Cardiac muscle cell (in vitro differentiated cells and primary cell): ENCODE measurements at places on chromosomes 16 and 17.
A peak's percentile ranks its signal among the peaks of the same experiment; 100 is the strongest.

GRCh38 chr16:22614271-22614947, 103.7 kb downstream of the NPIPB5 start:
- H3K27me3 ChIP-seq, result no peaks in the 10 kb centered on the region
- H3K36me3 ChIP-seq, result no peaks in the 10 kb centered on the region
- H3K4me1 ChIP-seq, result no peaks in the 10 kb centered on the region

DNA sequence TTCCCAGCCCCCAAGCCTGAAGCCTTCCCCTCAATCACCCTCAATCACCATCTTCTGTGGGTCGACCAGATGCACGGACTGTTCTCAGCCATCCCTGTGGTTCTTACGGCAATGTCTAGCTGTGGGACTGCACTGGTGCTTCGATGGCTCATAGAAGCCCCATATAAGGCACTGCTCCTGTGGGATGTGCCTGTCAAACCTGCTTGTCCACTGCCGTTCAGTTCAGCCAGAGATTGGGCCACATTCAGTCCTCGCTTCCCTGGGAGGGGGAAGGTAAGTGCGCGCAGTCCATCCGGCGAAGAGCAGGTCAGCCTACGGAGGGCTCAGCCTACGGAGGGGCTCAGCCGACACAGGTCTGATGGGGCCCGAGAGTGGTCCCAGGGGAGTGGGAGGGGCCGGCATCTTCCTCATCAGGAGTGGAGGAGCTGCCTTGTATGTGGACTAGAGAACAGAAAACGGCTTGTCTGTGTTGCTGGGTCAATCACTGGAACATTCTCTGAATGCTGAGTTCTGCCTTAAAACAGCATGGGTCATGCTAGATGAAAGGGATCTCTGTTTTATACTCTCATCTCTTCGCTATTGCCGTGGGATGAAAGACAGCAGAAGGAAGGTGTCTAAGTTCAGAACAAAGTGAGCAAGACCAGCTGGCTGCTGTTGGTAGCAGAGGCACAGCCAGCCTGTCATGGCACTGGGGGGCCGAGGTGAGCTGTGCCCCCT, at the start of gene CARD14:
CARD14 (plus strand) TSS at position 247 of the 717 bp plus-strand sequence. CDS start 11,409 bp downstream, outside the sequence.
- no peak within 1 kb of the TSS for H3K27ac ChIP-seq
- H3K27me3 ChIP-seq, result no peaks in the 10 kb centered on the region
- no peak for DNase-seq
- H3K36me3 ChIP-seq, result no peaks in the 10 kb centered on the region
- H3K4me1 ChIP-seq, result no peaks in the 10 kb centered on the region

GRCh38 chr16:72172105-72173034, at the start of gene PMFBP1:
PMFBP1 (minus strand) TSS chr16:72172155; CDS start chr16:72171208, 947 bp downstream.
- no peaks in the 10 kb centered on the region for H3K36me3 ChIP-seq
- H3K4me1 ChIP-seq, result no peaks in the 10 kb centered on the region
- no peaks in the 10 kb centered on the region for H3K27me3 ChIP-seq
- no peak for DNase-seq
- no peak within 1 kb of the TSS for H3K4me3 ChIP-seq

GRCh38 chr16:87246269-87247065, 70.7 kb downstream of the C16orf95 start:
- no peaks in the 10 kb centered on the region for H3K27me3 ChIP-seq
- H3K27ac ChIP-seq, result no peak overlapping the region
- H3K4me3 ChIP-seq, result no peak overlapping the region

DNA sequence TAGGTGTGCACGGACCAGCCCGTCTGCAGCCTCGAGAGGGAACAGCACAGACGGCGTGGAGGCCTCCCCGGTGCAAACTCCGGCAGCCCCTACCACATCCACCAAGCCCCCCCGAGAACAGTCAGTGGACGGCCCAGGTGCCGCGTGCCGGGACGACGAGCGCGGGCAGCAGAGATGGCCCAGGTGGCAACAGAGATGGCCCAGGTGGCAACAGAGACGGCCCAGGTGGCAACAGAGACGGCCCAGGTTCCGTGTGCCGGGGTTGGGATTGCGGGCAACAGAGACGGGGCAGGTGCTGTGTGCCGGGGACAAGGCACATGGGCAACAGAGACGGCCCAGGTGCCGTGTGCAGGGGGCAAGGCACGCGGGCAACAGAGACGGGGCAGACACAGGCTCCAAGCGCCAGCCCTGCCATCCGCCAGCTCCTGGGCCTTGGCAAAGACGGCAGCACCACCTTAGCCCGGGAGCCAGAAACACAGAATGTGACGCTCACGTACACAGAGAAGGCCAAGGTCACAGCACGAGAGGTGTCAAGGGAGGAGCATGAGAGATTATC, 31.1 kb downstream of the RPH3AL start:
- H3K4me1 ChIP-seq, result peaks cover 29% of the 10 kb centered on the region
- H3K4me3 ChIP-seq, result no peak overlapping the region
- H3K36me3 ChIP-seq, result no peaks in the 10 kb centered on the region

GRCh38 chr17:63431939-63432804, 13.9 kb downstream of the CYB561 start:
- H3K4me1 ChIP-seq, result peaks cover 5% of the 10 kb centered on the region
- peak; percentile 47 for DNase-seq
- H3K36me3 ChIP-seq, result peaks cover under 1% of the 10 kb centered on the region
- no peaks in the 10 kb centered on the region for H3K27me3 ChIP-seq
- H3K4me3 ChIP-seq, result no peak overlapping the region
- peak overlapping the region; percentile 59 for H3K27ac ChIP-seq

DNA sequence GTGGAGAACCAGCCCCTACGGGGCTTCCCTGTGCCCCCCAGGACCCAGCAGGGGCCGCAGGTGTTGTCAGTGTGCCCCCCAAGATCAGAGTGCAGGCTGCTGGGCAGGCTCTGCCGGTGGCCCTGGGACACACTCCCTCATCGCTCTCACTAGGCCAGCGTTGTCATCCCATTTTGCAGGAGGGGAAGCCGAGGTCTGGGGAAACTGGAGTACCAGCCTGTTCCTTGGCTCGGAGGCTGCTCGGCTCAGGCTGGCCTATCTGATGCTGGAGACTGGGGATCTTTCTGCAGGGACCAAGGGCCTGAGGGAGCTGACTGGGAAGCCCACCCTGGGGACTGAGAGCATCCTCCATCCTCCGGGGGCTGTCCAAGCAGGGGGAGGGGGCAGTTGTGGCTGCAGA, 74.2 kb upstream of the CBX4 start:
- DNase-seq, result no peak
- no peak overlapping the region for H3K4me3 ChIP-seq
- H3K27ac ChIP-seq, result no peak overlapping the region

GRCh38 chr16:85662976-85663830, 25.6 kb downstream of the GINS2 start:
- peaks cover 15% of the 10 kb centered on the region for H3K4me1 ChIP-seq
- H3K36me3 ChIP-seq, result peaks cover 71% of the 10 kb centered on the region
- no peak overlapping the region for H3K27ac ChIP-seq
- no peaks in the 10 kb centered on the region for H3K27me3 ChIP-seq
- no peak overlapping the region for H3K4me3 ChIP-seq

DNA sequence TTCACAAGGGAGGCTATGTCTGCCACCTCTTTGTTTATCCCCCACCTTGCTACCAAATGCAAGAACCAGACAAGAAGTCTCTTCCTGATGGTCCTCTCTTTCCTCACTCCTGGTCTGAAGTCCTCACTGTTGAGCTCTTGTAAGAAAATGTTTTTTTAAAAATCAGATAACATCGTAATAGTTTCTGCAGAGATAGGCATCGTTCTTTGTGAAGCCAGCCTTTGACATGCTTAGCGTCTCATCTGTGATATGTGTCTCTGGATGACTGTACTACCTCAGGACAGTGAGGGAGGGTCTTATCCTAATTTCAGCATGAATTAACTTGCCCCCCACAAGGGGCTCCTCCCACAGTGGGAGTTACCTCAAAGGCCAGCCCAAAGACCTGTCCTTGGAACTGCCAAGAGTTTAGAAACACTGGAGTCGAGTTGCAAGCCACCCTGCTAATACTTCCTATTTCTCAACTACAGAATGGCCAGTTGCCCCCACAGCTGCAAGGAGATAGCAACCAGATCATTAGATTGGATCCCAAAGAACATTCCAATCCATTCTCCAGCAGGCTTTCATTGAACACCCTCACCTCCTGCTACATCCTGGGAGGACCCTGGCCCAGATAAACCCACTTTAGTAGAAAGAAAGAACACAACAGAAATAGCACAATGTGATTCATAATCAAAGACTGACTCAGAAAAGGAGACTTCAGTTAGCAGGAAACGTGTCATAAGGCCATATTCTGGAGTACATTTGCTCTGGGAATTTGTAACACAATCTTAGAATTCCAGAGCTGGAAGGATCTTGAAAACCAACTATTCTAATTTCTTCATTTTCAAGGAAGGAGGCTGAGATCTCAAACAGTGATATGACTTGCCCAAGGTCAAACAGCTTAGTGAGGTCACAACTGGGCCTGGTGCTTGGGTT, 151.0 kb downstream of the IRX3 start:
- H3K36me3 ChIP-seq, result no peaks in the 10 kb centered on the region
- no peak overlapping the region for H3K4me3 ChIP-seq
- no peak overlapping the region for H3K27ac ChIP-seq
- H3K4me1 ChIP-seq, result peaks cover 10% of the 10 kb centered on the region

DNA sequence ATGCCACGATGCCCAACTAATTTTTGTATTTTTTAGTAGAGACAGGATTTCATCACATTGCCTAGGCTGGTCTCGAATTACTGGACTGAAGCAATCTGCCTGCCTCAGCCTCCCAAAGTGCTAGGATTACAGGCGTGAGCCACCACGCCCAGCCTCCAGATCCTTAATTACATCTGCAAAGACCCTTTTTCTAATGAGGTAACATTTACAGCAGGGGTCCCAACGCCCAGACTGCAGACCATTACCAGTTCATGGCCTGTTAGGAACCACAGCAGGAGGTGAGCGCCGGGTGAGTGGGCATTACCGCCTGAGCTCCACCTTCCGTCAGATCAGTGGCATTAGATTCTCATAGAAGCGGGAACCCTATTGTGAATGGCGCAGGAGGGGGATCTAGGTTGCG, 4.0 kb upstream of the RAB11FIP4 start:
- DNase-seq, result no peak
- H3K4me1 ChIP-seq, result no peaks in the 10 kb centered on the region
- no peak overlapping the region for H3K27ac ChIP-seq
- H3K27me3 ChIP-seq, result peaks cover 28% of the 10 kb centered on the region
- H3K4me3 ChIP-seq, result no peak overlapping the region
- no peaks in the 10 kb centered on the region for H3K36me3 ChIP-seq

- H3K4me3 ChIP-seq, result no peak overlapping the region
- peaks cover 5% of the 10 kb centered on the region for H3K4me1 ChIP-seq
- H3K27me3 ChIP-seq, result no peaks in the 10 kb centered on the region
- H3K36me3 ChIP-seq, result peaks cover 3% of the 10 kb centered on the region
- DNase-seq, result no peak
Measured at GRCh38 chr17:7465597-7466275, 13.7 kb downstream of the ZBTB4 start.

GRCh38 chr16:79127766-79128165, 472.8 kb downstream of the MAF start:
- H3K27me3 ChIP-seq, result no peaks in the 10 kb centered on the region
- H3K4me1 ChIP-seq, result no peaks in the 10 kb centered on the region
- H3K4me3 ChIP-seq, result no peak overlapping the region
- H3K27ac ChIP-seq, result no peak overlapping the region
- DNase-seq, result no peak

DNA sequence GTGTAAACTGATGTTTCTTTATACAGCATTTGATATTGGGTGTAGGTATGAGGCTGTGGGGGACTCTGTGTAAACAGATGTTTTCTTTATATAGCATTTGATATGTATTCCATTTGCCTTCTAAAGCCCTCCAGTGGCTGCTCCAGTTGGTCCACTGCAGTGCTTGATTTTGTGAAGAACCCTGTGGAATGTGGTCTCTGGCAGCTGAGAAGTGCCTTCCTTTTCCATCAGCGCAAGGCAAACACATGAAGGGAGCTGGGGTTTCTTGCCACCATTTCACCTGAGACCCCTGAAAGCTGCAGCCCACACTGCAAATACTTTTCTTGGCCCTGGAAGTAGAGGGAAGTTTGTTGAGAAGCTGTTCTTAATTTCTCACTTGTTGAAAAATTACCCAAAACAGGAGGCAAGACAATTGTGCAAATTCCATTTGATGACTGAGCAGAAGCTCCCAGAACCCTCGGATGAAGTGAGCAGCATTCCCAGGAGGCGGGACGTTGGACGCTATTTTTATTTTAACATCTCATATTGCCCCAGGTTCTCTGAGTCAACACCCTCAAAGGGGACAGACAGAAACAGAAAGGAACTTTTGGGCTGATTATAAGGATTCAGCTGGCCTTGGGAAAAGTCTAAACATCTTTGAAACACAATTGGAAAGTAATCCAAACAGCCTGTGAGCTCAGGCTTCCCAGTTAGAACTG, 158.5 kb upstream of the RPH3AL start:
- peaks cover 4% of the 10 kb centered on the region for H3K4me1 ChIP-seq
- H3K4me3 ChIP-seq, result no peak overlapping the region
- H3K27me3 ChIP-seq, result no peaks in the 10 kb centered on the region
- H3K27ac ChIP-seq, result no peak overlapping the region
- no peak for DNase-seq

GRCh38 chr16:66127459-66128370, 238.8 kb upstream of the CDH5 start:
- no peaks in the 10 kb centered on the region for H3K36me3 ChIP-seq
- peaks cover 4% of the 10 kb centered on the region for H3K27me3 ChIP-seq
- DNase-seq, result peak; percentile 52
- H3K4me3 ChIP-seq, result no peak overlapping the region
- H3K27ac ChIP-seq, result no peak overlapping the region

DNA sequence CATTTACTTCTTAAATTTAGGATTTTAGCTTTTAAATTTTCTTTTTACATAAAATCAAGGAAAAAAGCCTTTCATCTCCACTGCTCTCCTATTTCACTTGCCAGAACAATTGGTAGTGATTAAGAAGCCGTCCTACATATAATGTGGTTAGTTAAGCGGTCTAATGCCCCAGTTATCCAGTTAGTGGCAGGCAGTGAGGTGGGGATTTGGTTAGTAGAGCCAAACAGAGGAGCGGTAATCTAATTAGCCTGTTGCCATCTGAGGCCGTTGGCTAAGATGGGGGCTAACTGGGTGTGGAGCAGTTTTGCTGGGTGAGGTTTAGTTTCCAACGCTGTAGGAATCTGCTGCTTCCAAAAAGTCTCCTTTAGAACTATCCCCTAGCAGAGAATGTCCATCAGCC, 22.4 kb downstream of the SNX11 start:
- DNase-seq, result no peak
- no peak overlapping the region for H3K4me3 ChIP-seq
- H3K4me1 ChIP-seq, result no peaks in the 10 kb centered on the region
- H3K36me3 ChIP-seq, result no peaks in the 10 kb centered on the region
- H3K27ac ChIP-seq, result no peak overlapping the region
- H3K27me3 ChIP-seq, result no peaks in the 10 kb centered on the region

GRCh38 chr17:17774009-17774881, 62.5 kb downstream of the SREBF1 start:
- H3K36me3 ChIP-seq, result no peaks in the 10 kb centered on the region
- peaks cover 21% of the 10 kb centered on the region for H3K4me1 ChIP-seq
- H3K27me3 ChIP-seq, result no peaks in the 10 kb centered on the region
- DNase-seq, result no peak

GRCh38 chr17:14432079-14432478, 131.2 kb downstream of the HS3ST3B1 start:
- no peak overlapping the region for H3K27ac ChIP-seq
- H3K36me3 ChIP-seq, result no peaks in the 10 kb centered on the region
- H3K4me1 ChIP-seq, result no peaks in the 10 kb centered on the region
- no peaks in the 10 kb centered on the region for H3K27me3 ChIP-seq
